ENCODE measurements at places on chromosomes 1 and 21.

DNA sequence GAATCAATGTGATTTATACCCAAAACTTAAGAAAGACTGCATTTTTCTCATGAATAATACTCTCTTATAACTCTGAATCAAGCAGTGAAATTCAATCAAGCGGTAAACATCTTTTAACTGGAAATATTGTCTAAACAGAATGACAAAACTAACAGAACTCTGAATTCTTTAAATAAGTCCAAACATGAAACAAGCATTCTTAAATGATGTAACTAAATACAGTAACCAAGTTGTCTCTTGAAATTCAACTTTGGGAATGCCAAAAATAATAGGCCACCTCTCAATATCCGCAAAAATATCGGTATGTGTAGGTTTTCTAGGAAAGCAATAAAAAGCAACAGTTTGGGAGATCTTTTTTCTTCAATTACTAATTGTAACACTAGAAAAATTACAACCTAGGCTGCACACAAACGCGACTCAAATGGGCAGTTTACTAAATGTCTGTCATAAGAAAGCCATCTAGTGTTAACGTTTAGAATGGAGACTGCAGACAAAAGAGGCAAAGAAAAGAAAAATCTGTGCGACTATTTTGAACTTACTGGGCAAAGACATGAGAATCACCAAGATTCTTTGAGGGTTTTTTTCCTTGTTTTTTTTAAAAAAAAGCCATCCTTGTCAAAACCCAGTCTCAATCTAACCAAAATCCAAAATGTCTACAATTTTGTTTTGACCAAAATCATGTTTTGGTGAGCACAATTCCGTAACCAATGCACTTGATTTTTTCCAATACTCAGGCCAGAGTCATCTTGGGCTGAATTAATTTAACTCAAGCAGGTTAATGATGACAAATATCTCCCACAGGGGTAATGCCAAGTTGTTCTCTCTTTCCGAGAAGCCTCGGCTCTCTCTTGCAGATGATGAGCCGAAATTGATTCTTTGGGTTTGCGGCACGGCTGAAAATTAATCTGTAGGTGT, 1.3 kb downstream of the SIPA1L2 start:
- no peaks in the 10 kb centered on the region for H3K36me3 ChIP-seq
- no peak overlapping the region for H3K27ac ChIP-seq
- no peak for DNase-seq
- H3K4me3 ChIP-seq = peak overlapping the region; percentile 73
- peaks cover 6% of the 10 kb centered on the region for H3K27me3 ChIP-seq
- H3K4me1 ChIP-seq = peaks cover 29% of the 10 kb centered on the region

- no peaks in the 10 kb centered on the region for H3K27me3 ChIP-seq
- H3K36me3 ChIP-seq = peaks cover 71% of the 10 kb centered on the region
- H3K4me3 ChIP-seq = no peak overlapping the region
These were observed 150.3 kb downstream of the TIAM1 start for GRCh38 chr21:31193761-31194160.

- H3K4me1 ChIP-seq = peaks cover under 1% of the 10 kb centered on the region
- no peak for DNase-seq
- no peak overlapping the region for H3K27ac ChIP-seq
These were observed 40.0 kb upstream of the EPS15 start for GRCh38 chr1:51559064-51559500.

GRCh38 chr1:153217212-153217611, at the start of gene PRR9:
TSS of gene PRR9 (plus strand) at chr1:153217584. CDS start at chr1:153218145, 561 bp downstream.
- H3K4me1 ChIP-seq = no peaks in the 10 kb centered on the region
- no peak within 1 kb of the TSS for H3K27ac ChIP-seq
- no peak within 1 kb of the TSS for H3K4me3 ChIP-seq
- H3K36me3 ChIP-seq = no peaks in the 10 kb centered on the region
- no peak for DNase-seq

- H3K4me1 ChIP-seq = no peaks in the 10 kb centered on the region
- H3K36me3 ChIP-seq = no peaks in the 10 kb centered on the region
- no peaks in the 10 kb centered on the region for H3K27me3 ChIP-seq
- no peak overlapping the region for H3K27ac ChIP-seq
These were observed 54.0 kb downstream of the AKT3 start for GRCh38 chr1:243796016-243796415.

- H3K27ac ChIP-seq = no peak overlapping the region
- no peak for DNase-seq
- no peaks in the 10 kb centered on the region for H3K27me3 ChIP-seq
These were observed 155.8 kb upstream of the TMEM51 start for GRCh38 chr1:14997646-14998276.

DNA sequence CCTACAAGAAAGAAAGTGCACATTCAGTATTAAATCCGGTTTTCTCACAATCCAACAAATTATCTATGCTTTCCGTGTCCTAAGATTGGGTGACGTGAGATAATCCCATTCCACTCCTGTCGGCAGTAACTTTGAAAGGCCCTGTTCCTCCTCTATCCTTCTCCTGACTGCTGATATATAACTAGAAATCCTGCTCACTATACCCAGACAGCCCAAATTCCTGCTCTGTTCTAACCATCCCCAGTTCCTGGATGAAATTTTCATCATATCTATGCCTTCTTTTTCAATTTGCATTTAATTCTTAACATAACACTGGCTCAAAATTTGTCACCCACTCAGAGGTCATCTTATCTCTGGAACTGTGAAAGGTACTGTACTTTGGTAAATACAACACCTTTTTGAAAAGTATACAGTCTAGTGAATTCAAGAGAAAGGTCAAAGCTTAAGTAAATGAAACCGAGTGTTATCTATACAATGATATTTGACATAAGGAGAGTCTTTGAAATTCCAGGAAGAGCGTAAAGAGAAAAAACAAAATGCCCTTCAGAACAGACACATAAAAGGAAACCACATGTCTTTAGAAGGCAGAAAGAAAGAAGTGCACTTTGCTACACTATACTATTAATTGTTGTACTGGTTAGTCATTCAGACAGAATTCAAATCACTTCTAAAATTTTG, 200.5 kb upstream of the NEGR1 start:
- H3K4me3 ChIP-seq = no peak overlapping the region
- H3K27me3 ChIP-seq = no peaks in the 10 kb centered on the region
- H3K4me1 ChIP-seq = no peaks in the 10 kb centered on the region
- no peaks in the 10 kb centered on the region for H3K36me3 ChIP-seq
- H3K27ac ChIP-seq = no peak overlapping the region

DNA sequence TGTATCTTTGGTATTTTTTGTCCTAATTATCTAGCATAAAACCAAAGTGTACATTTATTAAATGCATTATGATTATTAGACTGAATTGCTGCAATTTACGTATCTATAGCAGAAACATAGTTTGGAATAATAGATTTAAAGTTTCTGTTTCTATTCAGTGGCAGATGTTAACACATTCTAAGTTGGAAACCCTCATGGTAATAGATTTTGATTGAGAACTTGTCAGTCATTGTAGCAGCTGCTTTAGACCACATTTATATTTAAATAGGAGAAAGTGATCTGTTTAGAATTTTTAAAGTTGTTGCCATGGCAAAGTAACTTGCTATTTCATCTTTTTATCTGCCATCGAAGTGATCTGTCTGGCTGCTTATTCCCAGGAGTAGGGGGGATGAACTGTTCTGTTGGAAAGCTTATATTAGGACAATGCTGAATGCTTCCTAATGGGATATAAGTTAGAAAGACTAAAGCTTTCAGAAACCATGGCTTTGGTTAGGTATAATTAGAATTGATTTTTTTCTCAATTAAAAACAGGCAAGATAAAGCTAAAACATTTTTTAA, 61.6 kb downstream of the HS2ST1 start:
- no peak overlapping the region for H3K27ac ChIP-seq
- H3K4me3 ChIP-seq = no peak overlapping the region
- H3K36me3 ChIP-seq = no peaks in the 10 kb centered on the region
- H3K27me3 ChIP-seq = no peaks in the 10 kb centered on the region

DNA sequence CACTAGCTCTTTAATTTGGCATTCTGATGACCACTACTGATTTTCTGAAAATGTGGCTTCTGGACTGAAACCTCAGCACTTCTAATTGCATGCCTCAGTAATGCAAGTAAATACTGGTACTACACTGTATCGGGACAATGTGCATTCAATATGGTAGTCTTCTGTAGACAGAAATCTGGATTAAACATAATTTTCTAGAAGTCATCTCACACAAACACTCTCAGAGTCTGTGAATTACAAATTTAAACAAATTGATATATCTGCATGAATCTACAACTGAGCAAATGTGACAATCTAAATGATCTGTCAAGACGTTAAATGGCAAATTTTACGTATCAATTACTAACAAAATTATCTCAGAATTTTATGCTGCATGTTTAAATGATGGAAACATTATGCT, 23.7 kb downstream of the HP1BP3 start:
- H3K36me3 ChIP-seq = peaks cover 100% of the 10 kb centered on the region
- no peak overlapping the region for H3K4me3 ChIP-seq
- no peak for DNase-seq
- H3K4me1 ChIP-seq = no peaks in the 10 kb centered on the region
- no peak overlapping the region for H3K27ac ChIP-seq
- no peaks in the 10 kb centered on the region for H3K27me3 ChIP-seq

DNA sequence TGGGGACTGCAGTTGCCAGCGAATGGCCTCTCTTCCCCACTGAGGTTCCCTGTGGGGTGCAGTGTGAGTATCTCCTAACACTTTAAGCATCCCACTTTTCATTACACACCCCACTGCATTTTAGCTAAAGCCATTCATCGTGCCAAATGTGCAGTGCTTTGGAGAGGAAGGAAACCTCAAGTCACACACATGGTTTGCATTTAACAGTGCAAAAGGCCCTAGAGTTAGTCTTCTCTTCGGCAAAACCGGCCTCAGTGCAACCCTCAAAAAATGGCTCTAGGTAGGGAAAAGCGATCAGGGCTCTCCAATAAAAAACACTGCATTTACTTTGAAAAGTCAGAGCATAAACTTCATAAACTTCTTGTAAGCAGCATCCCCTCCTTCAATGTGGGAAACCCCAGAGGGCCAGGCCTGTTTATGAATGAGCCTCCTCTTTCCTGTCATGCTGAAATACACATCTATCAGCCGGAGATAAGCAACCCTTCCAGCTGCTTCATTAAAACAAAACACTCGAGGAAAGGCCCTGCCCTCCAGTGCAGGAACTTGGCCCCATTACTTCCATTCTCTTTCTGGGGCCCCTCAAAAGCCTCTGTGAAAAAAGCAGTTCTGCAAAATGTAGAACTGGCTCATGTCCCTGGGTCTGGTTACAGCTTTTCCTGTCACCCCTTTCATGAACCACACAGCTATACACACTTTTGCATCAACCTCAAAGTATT, 184.0 kb downstream of the CDC7 start:
- no peak overlapping the region for H3K4me3 ChIP-seq
- DNase-seq = no peak
- no peaks in the 10 kb centered on the region for H3K36me3 ChIP-seq
- H3K27ac ChIP-seq = no peak overlapping the region
- H3K27me3 ChIP-seq = no peaks in the 10 kb centered on the region

GRCh38 chr1:88514544-88515060, 169.5 kb upstream of the PKN2 start:
- no peak overlapping the region for H3K27ac ChIP-seq
- H3K36me3 ChIP-seq = no peaks in the 10 kb centered on the region
- no peaks in the 10 kb centered on the region for H3K27me3 ChIP-seq
- no peak for DNase-seq
- no peaks in the 10 kb centered on the region for H3K4me1 ChIP-seq
- H3K4me3 ChIP-seq = no peak overlapping the region

- H3K4me1 ChIP-seq = peaks cover 75% of the 10 kb centered on the region
- H3K27ac ChIP-seq = peak overlapping the region; percentile 96
- peak; percentile 99 for DNase-seq
- no peaks in the 10 kb centered on the region for H3K27me3 ChIP-seq
- peaks cover 49% of the 10 kb centered on the region for H3K36me3 ChIP-seq
- no peak overlapping the region for H3K4me3 ChIP-seq
These were observed 30.7 kb downstream of the EIF2D start for GRCh38 chr1:206581571-206581981.

GRCh38 chr1:174534789-174535188, 87.0 kb downstream of the GPR52 start:
- no peaks in the 10 kb centered on the region for H3K4me1 ChIP-seq
- H3K27me3 ChIP-seq = no peaks in the 10 kb centered on the region
- DNase-seq = no peak
- no peaks in the 10 kb centered on the region for H3K36me3 ChIP-seq

DNA sequence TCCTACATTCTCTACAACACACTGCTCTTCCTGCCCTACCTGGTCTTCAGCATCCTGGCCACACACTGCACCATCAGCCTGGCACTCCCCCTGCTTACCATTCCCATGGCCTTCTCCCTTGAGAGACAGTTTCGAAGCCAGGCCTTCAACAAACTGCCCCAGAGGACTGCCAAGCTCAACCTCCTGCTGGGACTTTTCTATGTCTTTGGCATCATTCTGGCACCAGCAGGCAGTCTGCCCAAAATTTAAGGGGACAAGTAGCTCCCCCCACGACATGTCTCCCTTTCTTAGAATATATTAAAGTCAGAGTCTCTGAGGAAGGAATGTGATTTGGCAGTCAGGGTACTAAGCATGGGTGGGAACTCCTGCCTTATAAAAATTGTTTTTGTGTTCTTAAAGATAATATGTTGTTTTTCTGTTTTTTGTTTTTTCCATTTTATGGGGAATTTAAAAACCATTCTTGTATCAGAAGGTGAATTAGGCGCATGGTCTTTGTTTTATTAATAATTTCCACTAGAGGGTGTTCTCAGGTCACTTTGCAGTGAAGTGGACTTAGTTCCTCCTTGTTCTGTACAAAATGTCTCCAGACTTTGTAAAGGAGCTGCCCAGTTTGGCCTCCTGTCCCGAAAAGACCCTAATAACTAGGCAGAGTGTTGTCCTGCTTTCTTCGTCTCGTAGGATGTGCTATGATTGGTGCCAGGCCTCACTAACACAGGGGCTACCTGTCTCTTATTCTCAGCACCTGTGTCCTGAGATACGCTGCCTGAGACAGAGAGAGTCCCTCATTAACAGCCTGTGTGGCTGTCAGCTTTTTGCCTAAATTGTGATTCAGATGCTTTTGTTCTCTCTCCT, 13.1 kb downstream of the UBIAD1 start:
- peaks cover 12% of the 10 kb centered on the region for H3K4me1 ChIP-seq
- no peak for DNase-seq
- peaks cover 24% of the 10 kb centered on the region for H3K36me3 ChIP-seq
- H3K27me3 ChIP-seq = no peaks in the 10 kb centered on the region

GRCh38 chr1:203121186-203122015, 6.1 kb upstream of the ADORA1 start:
- H3K36me3 ChIP-seq = no peaks in the 10 kb centered on the region
- H3K4me1 ChIP-seq = peaks cover 23% of the 10 kb centered on the region
- no peak for DNase-seq

- H3K27me3 ChIP-seq = no peaks in the 10 kb centered on the region
- DNase-seq = no peak
- H3K4me3 ChIP-seq = no peak overlapping the region
- no peak overlapping the region for H3K27ac ChIP-seq
- no peaks in the 10 kb centered on the region for H3K36me3 ChIP-seq
These were observed 269.5 kb downstream of the NPHP4 start for GRCh38 chr1:5722635-5723164.

DNA sequence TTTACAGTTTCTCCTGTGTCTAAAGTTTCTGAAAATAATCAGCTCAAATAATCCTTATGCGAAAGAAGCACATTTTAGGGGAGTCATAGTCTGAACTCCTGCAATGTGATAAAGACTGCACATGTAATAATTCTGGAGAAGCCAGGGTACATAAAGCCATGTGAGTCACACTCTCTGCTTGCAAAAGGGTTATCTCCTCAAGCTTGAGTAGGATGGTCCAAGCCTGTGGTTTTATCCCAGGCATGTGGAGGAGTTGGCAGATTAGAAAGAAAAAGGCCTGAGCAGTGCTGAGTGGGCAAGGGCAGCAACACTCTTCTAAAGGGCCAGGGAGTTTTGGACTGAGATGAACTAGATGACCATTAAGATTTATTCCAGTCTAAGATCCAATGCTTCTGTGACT, 220.4 kb downstream of the RHOU start:
- H3K4me3 ChIP-seq = no peak overlapping the region
- no peaks in the 10 kb centered on the region for H3K36me3 ChIP-seq
- no peaks in the 10 kb centered on the region for H3K27me3 ChIP-seq
- peaks cover 7% of the 10 kb centered on the region for H3K4me1 ChIP-seq
- no peak overlapping the region for H3K27ac ChIP-seq
- DNase-seq = no peak
